ENCODE measurements at places on chromosomes 13 and 19.

- H3K36me3 ChIP-seq, result no peaks in the 10 kb centered on the region
- H3K4me3 ChIP-seq, result no peak overlapping the region
- DNase-seq, result no peak
- H3K4me1 ChIP-seq, result no peaks in the 10 kb centered on the region
These were observed 523.6 kb upstream of the KLF12 start for GRCh38 chr13:74657765-74658164.

DNA sequence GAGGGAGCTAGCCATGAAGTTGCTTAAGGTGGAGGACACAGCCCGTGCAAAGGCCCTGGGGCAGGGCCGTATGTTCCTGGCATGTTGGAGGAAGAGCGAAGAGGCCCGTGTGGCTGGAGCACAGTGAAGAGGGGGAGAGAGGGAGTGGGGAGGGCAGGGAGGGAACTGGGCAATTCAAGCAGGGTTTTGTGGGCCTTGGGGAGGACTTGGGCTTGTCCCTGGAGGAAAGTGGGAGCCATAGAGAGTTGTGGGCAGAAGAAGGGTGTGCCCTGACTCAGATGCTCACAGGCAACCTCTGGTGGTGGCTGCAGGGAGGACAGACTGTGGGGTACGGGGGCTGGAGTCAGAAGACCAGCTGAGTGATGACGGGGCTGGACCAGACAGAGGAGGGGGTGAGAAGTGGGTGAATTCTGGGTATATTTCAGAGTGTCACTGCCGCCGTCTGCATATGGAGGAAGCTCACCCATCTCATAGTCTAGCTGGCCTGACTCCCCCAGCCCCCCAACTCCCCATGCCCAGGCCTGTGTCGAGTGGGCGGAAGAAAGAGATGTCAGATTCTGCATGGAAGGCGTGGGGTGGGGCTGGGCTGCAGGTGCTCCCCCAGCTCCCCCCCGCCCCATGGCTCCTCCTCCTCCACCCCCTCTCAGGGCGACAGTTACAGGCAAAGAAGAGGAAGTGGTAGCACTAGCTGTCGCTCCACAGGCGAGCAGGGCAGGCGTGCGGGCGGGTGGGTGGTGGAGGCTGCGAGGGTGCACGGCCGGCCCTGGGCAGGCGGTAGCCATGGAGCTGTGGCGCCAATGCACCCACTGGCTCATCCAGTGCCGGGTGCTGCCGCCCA is at the start of gene VAV1:
TSS of gene VAV1 (plus strand) at position 681 of the 838 bp plus-strand sequence. CDS start at position 781, 100 bp downstream.
- H3K36me3 ChIP-seq, result no peaks in the 10 kb centered on the region
- H3K27ac ChIP-seq, result no peak within 1 kb of the TSS
- H3K4me3 ChIP-seq, result no peak within 1 kb of the TSS
- H3K27me3 ChIP-seq, result peaks cover 30% of the 10 kb centered on the region

DNA sequence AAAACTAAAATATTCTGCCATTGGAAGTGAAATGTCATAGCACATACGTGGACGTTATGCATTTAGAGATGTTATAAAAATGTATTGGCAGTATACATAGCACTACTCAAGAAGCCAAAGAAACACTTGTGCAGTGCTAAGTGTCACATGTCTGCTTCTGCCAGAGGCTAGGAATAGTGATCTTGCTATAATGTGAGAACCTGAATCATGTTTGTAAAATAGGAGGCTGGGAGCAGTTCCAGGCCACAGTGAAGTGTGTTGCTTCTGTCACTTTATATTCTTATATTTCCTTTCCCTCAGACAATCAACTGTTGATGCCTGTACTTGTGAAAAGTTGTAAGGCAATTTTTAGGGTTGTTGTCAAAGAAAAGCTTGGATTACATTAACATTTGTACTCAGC is 3.4 kb downstream of the TRAPPC2B start:
- peaks cover 41% of the 10 kb centered on the region for H3K36me3 ChIP-seq
- peaks cover 19% of the 10 kb centered on the region for H3K4me1 ChIP-seq
- DNase-seq, result no peak
- peaks cover 2% of the 10 kb centered on the region for H3K27me3 ChIP-seq

DNA sequence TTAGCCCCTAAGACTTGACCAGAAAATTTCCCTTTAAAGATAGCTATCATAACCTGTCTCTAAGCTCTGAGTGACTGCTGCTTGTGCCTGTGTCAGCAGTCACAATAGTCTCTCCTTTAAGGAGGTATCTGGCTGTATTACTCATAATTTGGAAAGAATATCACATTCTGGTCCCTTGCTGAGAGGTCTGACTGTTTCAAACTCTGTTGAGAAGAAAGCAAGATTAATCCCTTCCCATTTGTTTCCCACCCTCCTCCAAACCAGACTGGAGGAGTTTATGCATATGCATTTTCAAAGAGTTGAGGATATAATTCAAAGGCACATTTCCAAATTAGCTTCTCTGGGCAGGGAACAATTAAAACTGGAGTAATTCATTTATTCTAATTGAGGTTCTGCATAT is 2.3 kb downstream of the HTR2A start:
- peak overlapping the region; percentile 84 for H3K4me3 ChIP-seq
- no peak overlapping the region for H3K27ac ChIP-seq

DNA sequence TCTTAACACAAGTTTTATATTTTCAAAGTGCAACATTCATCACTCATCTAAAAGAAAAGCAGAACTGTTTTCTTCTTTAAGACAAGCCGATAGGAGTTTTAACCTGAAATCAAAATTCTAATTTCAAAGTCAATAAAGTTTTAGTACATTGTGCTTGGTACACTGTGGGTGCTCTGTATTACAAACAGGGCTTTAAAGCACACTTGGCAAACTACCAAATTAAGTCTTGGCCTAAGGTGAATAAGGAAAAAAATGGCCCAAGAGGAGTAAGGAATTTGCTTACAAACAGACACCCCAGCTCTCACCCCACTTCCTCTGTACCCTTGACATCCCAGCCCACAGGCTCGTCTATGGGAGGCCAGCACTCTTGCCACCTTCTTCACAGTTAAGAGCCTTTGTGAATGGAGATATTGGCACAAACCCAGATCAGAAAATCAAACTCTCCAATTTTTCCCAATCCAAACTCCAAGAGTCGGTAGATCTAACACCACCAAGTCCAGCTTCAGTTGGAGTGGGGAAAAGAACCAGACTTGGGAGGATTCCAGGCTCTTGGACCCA is 66.0 kb downstream of the ABCC4 start:
- peaks cover 13% of the 10 kb centered on the region for H3K36me3 ChIP-seq
- no peak overlapping the region for H3K4me3 ChIP-seq
- DNase-seq, result no peak
- peak overlapping the region; percentile 88 for H3K27ac ChIP-seq

Measured in nephron progenitor cell (in vitro differentiated cells).